Upper lobe of right lung (tissue), 1 donor: ENCODE measurements at places on chromosomes 5 and 9.

DNA sequence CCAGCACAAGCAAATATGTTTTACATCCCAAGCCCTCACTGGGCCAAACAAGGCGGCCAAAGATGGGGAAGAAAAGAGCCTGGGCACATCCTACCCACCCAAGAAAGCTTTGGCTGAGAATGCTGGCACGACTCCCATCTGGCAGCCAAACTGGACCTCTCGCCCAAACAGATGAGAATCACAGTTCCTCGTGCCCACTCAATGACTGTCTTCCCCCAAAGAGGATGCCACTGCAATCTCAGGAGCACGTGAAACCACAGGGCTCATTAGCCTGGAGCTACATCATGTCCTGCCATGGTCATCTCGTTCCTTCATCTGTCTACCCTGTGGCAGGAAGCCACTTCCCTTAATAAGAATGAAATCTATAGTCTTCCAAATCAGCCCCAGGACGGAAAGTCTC lies 536.8 kb downstream of the BNC2 start:
- no peak for DNase-seq

GRCh38 chr5:10685115-10685521 lies 75.9 kb downstream of the DAP start:
- no peak for DNase-seq

GRCh38 chr5:79886925-79887655 lies 104.0 kb downstream of the MTX3 start:
- DNase-seq = no peak

GRCh38 chr9:104900871-104901270 lies 27.1 kb downstream of the ABCA1 start:
- DNase-seq = no peak

DNA sequence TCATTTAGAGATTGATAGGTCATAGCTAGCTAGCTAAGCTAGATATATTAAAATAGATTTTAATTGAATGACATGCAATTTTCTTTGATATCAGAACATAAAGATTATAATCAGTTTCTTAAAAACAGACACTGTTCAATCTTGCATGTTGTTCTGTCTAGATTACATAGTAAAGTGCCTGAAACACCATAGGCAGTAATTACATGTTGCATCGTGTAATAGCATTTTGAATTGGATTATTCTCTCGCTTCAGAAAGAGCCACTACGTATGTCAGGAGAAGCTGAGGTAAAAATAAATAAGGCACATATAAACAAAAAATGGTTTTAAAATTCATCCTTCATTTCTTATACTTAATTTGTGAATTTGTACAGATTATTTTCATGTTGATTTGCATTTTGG lies 148.0 kb upstream of the CDH12 start:
- DNase-seq = no peak

DNA sequence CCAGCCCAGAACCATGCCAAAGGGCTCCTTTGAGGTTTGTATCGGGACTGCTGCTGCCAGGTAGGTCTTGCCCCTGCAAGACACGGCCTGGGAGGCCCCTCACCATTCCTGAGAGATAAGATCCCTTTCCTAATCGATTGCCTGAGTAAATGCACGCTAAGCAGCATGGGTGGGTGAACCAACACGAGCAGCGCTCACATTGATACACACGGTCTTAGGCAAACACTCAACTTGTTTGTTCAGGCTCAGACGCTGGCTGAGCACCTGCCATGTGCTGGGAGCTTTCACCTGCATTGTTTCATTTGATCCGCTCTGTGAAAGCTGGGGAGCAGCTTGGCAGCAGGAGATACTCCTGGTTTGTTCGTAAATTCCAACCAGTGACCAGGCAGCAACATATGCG lies 76.9 kb upstream of the NEURL1B start:
- DNase-seq = no peak

- DNase-seq = no peak
Observed at GRCh38 chr5:146592352-146592751, 76.4 kb upstream of the GPR151 start.

- no peak for DNase-seq
Observed at GRCh38 chr9:78725503-78725902, 428.6 kb downstream of the PSAT1 start.

DNA sequence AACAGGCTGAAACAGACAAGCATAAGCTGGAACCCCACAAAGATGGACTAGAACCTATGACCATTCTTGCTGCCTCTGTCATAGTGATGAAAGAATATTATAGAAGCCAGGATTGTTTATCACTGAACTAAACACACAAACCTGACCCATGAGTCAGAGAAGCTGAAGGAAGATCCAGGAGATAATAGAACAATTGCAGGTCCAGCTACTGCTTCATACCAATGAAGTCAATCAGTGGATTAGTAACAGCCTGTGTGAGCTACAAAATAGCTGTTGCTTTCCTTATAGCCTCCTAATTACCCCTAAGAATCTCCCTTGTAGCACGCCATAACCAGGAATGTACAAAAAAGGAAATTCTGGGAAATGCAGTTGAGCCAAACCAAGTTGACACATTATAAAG lies 459.9 kb upstream of the ZNF462 start:
- no peak for DNase-seq
